ENCODE measurements at places on chromosomes 16 and 17.

DNA sequence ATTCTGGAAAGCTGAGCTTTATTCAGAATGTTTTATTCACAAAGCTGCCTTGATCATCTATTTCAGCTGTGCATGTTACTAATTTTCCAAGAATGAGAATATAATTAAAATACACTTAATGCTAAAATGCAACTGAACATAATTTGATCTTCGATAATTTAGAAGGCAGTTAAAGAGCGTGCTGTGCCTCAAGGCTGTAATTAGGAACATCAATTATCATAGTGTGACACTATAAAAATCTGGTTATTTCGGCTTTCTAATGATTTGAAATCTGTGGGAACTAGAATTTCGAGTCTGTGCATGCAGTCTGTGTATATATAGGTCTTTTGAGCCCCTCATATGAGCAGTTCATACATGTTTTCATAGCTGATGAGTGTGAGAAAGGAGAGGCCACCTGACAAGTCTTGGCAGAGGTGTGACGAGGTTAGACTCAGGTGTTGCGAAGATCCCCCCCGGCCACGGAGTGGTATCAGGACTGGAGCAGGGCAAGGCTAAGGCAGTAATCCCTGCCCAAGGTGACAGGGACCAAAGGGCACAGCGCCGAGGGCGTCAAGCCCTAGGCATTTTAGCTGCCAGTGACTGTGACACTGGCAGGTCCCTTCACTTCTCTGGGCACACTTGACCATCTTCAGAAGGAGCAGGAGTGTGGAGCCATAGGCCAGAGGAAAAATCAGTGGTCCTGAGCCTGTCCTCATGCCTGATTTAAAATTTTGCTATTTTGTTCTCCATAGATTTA lies 328.5 kb downstream of the SNX29 start:
- DNase-seq, result no peak

DNA sequence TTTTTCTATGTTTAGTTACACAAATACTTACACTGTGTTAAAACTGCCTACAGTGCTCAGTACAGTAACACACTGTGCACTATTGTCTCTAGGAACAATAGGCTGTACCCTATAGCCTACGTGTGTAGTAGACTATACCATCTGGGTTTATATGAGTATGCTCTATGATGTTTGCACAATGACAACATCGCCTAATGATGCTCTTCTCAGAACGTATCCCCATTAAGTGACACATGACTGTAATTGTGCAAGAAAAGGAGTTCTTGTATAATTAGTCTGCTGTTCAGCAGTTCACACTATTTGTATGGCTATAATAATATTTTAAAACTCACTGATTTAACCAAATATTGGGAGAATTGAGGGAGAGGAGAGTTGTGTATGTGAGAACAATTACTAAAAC lies 173.7 kb downstream of the TRIM37 start:
- DNase-seq, result no peak

DNA sequence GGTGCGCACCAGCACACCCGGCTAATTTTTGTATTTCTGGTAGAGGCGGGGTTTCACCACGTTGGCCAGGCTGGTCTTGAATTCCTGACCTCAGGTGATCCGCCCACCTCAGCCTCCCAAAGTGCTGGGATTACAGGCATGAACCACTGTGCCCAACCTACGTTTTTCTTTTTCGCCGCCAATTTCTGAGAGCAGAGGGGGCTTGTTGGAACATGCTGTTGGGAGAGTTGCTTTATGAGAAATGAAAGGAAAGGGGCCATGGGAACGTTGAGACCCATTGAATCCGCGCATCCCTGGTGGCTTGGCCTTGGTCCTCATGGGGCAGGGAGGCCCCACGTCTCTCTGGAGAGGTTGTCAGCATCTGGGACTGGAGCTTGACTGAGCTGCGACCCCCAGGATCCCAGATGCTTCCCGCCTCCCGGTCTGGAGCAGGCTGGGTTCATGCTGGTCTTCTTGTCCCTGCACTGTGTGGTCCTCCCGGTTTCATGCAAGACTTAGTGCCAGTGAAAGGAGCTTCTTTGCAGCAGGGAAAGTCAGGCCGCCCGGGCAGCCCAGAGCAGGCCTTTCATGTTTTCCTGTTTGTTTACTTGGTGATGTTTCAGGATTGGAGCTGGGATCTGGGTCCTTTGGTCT lies 22.8 kb downstream of the CRISPLD2 start:
- DNase-seq, result no peak

GRCh38 chr16:21120976-21121520 lies 29.6 kb downstream of the DNAH3 start:
- no peak for DNase-seq

DNA sequence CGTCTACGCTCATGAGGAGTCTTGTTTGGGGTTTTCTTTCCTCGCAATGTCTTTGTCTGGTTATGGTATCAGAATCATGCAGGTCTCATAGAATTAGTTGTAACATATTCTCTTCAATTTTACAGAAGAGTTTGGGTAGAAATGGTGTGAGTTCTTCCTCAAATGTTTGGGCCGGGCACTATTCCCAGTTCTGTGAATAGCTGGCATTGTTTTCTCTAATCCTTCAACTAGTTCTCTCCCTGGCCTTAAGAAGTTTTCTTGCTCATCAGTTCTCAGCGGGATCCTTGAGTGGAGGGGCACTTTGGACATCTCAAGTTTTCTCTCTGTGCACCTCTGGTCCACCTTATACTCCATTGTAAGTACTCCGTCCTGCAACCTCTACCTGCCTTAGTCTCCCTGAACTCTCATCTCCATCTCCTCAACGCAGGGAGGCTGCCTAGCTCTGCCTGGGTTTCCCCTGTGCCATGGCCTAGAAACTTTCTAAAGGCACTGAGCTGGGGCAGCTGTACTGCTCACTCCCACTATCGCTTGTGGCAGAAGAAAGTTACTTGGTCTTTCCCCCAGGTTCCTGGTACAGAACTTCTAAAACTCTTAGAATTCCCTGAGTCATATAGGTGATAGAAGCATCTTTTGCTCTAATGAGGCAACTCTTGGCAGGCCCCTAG lies 16.9 kb downstream of the NSMCE1 start:
- no peak for DNase-seq

All from globus pallidus (tissue), 1 donor.